LHCN-M2 (cell line): ENCODE measurements at places on chromosomes 7 and 10.

GRCh38 chr7:6168477-6168868 is 104.0 kb downstream of the CYTH3 start:
- no peak for DNase-seq

DNA sequence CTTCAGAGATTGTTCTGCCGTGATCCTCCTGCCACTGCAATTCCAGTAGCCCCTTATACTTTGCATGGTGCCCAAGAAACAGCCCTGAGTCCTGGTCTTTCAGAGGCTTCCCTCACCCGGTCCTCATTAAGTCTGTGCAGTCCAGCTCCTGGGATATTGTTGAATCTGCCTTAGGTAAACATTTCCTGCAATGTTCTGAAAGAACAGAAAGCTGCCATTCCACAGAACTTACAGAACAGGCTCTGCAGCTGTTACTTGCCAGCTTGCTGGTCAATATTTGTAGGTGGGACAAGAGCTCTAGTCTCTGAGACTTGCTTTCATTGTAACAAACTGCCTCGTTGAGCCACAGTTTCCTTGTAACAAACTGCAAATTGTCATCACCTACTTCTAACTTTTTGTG is 115.0 kb upstream of the KIF5B start:
- DNase-seq = peak; percentile 28

DNA sequence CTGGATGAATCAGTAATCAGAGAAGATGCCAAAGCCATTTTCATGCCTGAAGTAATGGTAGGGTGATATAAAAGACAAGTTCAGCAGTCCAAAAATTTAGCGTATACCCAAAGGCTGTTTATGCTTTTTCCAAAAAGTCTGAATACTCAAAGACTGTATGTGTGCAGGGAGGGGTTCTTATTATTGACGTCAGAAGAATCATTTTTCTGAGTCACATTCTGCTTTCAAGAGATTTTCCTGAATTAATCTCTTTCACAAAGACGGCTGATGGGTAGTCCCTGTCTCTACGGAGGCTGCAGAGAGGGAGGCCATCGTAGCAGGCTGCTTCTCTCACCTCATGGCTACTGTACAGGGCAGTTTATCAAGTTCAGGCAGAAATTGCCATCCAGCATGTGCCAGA is 30.7 kb upstream of the ABLIM1 start:
- no peak for DNase-seq

GRCh38 chr7:75914169-75914654 is 743 bp upstream of the POR start:
- DNase-seq = no peak

GRCh38 chr10:130495891-130496636 is 359.9 kb downstream of the GLRX3 start:
- no peak for DNase-seq

GRCh38 chr7:36633377-36633776 is 90.9 kb downstream of the AOAH start:
- DNase-seq = no peak

DNA sequence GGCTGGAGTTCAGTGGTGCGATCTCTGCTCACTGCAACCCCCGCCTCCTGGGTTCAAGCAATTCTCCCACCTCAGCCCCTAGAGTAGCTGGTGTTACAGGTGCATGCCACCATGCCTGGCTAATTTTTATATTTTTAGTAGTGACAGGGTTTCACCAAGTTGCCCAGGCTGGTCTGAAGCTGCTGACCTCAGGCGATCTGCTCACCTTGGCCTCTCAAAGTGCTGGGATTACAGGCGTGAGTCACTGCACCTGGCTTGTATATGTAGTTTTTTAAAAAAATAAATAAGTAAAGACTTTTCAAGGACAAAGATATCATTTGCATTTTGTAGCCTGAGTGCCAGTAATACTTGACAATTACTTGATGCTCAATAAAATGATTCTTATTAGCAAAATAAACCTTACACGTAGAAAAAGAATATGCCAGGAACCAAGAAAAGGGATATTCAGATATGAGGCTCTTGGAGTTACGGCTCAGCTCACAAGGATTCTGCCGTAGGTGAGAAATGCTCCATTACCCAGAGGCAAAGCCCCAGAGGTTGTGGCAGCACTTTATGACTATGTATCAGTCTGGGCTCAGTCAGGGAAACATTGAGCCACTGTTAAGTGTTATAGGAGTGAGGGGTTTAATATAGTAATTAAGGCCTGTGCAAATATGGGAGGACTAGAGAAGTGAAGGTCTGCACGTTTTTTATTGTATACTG is 98.5 kb downstream of the TPST1 start:
- DNase-seq = no peak

DNA sequence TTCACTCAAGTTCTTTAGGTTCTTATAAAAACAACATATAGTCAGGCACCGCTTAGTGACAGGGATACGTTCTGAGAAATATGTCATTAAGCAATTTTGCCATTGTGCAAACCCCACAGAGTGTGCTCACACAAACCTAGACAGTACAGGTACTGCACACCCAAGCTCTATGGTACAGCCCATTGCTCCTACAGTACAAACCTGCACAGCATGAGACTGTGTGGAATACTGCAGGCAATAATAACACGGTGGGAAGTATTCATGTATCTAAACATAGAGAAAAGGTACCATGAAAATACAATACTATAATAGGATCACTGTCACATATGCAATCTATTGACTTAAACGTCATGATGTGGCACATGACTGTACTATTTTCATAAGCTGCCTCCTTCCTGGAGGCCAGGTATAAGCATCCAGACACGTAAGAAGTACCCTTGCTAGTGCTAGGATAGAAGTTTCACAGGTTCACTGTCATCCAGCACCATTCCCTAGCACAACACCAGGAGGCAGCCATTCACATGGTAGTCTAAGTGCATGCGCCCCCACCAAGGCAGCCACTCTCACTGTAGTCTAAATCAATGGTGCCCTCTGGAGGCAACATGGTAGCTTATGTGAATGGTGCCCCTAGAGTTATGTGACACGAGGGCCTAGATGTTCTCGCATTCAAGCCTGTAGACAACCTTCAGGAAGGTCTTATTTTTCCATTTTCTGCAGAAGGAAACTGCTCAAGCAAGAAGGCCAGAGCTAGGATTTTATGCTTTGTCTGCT is 98.5 kb downstream of the ARHGAP22 start:
- no peak for DNase-seq

DNA sequence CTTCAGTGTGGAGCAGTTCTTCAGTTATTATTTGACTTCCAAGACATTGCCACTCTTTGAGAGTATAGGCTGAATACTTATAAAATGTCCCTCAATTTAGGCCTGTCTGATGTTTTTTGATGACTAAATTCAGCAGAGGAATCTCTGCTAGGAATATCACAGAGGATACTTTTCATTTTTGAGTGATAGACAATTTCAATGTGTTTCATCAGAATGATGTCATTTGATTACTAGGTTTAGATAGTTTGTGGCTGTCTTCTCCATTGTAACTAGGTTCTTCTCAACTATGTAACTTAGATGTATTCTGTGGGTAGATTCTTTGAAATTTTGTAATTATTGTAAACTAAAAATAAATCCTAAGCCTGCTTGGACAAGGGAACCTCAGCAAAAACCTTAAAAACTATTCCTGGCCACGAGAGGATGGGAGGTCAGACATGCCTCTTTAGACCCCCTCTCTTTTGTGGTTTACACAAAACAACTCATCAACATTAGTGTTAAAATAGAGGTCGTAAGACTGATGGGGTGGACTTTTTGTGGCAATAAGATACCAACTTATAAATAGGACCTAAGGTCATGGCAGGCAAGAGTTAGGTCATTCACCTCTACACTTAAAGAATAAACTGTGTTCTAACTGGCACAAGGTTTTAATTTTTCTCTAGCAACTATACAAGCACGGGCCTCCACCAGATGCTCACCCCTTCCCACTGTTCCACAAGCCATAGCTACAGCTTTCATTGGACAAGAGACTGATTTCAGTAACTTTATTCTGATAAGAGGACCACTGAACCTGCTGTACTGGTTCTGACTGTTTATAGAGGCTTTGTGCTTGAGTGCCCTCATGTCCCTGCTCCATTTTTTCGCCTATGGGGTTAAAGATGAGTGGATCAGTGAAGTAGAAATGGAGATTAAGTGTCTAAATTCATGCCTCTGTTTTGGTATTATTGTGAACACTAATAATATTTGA is 33.7 kb downstream of the CYP2C8 start:
- no peak for DNase-seq

GRCh38 chr7:147436718-147437117 is 1153.8 kb upstream of the C7orf33 start:
- no peak for DNase-seq

DNA sequence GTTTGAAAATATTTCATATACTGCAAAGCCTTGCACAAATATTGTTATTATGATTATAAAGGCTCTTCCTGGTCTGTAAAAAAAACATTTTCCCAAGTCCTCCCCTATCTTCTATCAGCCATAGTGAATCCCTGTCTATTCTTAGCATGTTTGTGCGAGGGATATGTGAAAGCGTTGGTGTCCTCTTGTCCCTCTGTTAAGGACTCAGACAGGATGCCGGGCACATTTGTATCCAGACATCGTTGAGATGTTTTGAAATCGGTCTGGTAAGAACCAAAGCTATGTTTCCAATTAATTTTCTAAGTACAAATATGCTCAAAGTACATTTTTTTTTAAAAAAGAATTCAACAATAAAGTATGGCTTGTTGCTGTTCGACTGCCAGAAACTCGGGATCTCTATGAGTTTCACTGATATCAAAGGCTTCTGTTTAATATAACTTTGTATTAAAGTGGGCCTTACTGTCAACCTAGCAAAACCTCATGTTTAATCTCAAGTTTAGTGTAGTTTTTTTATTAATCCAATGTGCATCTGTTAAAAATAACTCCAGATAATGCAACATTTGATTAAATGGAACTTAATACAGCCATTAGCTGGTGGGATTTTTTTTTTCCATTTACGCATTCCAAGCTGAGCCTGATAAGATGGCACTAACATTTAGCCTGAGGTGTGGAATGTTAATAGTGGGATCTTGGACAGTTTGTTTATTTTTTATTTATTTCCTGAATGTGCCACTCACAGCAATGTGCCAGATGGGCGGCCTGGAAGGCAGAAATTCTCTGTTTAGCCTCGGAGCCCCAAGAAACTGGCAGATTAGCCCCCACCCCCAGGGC is 754.3 kb downstream of the LRMDA start:
- DNase-seq = no peak

GRCh38 chr7:84999450-84999849 is 187.4 kb downstream of the SEMA3D start:
- no peak for DNase-seq

- no peak for DNase-seq
Observed at GRCh38 chr10:88473989-88474883, 108.9 kb downstream of the RNLS start.

DNA sequence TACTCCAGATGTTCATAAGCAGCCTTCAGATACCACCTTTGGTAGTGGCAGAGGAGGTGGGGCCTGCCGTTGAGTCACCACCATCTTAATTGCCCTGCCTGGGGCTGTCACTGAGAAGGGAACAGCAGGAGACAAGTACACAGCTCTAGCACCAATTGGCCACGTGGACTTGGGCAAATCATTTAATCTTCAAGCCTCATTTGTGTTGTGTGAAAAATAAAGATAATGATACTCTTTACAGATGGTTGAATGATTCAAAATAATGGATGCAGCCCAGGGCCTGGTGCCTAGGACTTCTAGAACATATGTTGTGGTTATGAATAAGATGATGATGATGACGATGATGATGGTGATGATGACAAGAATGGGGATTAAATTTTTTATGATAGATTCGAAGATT is 111.9 kb upstream of the ADAM12 start:
- DNase-seq = no peak

DNA sequence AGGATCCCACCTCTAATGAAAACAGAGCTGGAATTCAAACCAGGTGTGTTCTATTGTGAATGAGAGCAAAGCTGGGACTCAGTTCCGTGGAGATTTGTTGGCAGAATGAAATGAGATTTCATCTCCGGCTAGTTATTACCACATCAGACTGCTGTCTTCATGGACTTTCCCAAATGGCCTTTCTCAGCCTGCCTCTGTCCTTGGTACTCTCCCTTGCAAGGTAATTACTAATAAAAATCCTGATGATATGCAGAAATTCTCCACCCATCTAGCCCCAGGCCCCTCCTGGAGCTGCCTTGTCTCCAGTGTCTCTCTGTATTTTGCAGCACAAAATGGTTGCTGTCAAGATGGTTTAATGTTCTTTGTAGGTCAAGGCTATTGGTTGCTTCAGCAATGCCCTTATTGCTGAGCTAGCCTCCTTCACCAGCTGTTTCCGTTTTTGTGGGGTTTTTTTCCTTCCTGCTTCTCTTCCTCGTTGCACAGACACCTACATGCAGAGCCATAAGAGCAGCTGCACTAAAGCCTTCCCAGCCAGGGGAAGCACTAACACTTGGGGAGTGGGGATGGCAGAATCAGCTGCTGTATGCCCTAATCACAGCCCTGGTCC is 185.0 kb upstream of the GHITM start:
- DNase-seq = no peak

DNA sequence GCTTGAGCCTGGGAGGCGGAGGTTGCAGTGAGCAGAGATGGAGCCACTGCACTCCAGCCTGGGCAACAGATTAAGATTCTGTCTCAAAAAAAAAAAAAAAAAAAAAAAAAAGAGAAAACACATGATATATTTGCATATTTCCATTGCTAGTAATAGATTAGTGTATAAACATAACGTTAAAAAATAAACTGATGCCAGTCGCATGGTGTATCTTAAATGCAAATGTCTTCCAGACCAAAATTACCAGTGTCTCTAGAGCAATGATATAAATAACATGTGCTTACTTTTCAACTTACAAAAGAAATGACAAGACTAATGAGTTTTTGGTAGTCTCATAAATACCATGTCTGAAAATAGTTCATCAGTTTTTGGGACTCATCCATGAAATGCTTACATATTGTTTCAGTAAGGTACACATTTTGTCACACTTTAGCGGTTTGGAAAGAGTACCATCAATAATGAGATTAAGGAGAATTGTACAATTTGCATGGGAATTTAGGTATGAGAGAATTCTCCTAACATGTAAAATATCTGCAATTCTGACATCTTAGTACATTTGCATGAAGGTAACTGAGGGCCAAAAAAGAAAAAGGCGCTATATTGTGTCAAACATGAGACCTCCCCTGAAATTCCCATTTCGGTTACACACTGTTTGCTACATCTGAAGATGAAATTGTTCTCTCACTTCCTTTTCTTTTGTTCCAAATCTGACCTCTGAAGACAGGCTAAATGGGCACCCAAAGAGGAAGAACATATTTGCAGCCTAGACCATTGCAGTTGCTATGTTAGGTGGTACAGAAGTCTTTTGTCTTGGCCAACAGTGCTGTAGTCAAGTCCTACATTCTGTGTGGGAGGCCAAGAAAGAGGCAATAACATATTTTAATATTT is 51.5 kb upstream of the PIP4K2A start:
- no peak for DNase-seq
